Common myeloid progenitor, CD34-positive (primary cell): ENCODE measurements at places on chromosomes 2 and 18.

DNA sequence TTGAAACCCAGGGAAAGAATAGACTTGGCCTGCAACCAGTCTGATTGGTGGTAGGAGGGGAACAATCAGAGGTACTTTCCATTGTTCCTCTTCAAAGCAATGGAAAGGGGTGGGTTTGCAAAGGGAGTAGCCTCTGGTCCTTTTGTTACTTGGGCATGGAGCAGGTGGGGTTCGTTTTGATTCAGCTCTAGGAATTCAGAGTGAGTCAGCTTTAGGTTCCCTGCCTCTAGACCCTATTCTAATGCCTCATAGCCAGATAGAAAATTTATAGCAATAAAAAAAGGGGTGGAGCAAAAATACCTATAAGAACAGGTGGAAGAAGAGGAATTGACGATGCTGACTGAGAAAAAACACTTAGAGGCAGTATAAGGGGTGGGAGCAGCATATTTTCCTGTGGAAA lies 636.4 kb downstream of the PLCL1 start:
- no peak for DNase-seq

GRCh38 chr2:173496746-173497145 lies 142.1 kb downstream of the CDCA7 start:
- DNase-seq, result no peak

DNA sequence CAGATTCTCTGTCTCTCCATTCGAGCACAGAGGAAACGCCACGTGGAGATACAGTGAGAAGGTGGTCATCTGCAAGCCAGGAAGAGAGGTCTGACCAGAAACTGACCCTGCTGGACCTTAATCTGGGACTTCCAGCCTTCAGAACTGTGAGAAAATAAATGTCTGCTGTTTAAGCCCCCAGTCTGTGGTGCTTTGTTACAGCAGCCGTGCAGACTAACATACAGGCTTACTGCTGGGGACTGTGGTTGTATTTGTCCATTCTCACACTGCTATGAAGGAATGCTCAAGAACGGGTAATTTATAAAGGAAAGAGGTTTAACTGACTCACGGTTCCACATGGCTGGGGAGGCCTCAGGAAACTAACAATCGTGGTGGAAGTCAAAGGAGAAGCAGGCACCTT lies 432.7 kb downstream of the IRS1 start:
- DNase-seq, result no peak

DNA sequence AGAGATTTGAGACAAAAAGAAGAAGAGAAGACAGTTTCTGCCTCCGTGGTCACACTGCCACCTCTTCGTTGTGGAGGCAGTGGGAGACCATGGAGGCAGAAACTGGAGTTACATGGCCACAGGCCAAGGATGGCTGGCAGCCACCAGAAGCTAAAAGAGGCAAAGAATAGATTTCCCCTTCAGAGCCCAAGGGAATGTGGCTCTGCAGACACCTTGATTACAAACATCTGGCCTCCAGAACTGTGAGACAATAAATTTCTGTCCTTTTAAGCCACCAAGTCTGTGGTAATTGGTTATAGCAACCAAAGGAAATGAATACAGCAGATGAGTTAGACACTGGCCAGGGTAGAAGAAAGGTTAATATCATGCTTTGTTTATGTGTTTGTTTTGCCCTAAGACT lies 420.4 kb upstream of the LYPD1 start:
- no peak for DNase-seq

DNA sequence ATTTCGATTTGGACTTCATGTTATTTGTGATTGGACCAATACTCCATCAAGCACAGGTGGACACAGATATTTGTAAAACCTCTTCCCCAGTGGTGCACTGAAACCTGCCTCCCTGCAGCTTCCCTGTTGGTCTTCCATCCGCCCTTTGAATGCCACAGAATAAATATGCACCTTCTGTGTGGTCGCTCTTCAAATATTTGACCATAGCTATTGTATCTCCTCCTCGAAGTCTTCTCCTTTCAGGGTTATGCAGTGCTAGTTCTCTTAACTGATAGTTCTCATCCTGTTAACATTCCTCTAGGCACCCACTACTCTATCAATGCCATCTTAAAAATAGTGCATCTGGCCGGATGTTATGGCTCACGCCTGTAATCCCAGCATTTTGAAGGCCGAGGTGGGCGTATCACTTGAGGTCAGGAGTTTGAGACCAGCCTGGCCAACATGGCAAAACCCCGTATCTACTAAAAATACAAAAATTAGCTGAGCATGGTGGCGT lies 12.5 kb downstream of the SPATS2L start:
- DNase-seq, result no peak

GRCh38 chr2:162342321-162342720 lies 1.6 kb upstream of the GCA start:
- DNase-seq, result no peak

DNA sequence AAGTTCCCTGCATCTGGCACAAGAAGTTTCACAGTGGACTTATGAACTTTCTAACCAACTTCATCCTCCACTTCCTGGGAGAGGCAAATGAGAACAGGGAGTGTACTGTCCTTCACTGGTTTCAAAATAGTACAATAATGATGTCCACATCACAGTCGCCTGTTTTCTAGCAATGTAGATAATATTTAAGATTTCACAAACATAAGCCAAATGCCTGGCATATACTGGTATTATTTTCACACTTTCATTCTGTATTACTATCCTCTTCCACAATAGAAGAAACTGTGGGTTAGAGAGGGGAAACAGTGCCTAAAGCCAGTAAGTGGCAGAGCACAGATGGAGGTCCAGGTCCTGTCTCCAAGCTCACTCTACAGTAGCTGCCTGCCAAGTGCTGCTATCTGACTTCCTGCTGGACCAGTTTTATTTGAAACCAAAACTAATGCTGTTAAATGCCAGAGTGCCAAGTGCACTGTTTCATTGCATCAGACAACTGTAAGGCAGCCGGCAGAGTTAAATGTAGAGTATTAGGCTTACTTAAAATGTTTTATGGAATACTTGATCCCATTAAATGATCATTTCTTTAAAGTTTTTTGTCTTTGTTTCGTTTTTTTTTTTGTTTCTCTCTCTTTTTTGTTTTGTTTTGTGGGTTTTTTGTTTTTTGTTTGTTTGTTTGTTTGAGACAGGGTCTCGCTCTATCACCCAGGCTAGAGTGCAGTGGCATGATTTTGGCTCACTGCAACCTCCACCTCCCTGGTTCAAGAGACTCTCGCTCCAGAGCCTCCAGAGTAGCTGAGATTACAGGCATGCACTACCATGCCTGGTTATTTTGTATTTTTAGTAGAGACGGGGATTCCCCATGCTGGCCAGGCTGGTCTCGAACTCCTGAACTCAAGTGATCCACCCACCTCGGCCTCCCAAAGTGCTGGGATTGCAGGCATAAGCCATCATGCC lies 15.1 kb downstream of the COBLL1 start:
- peak; percentile 90 for DNase-seq

GRCh38 chr18:50138181-50139064 lies 56.5 kb downstream of the MYO5B start:
- DNase-seq, result no peak

GRCh38 chr2:199315299-199316179 lies 142.2 kb downstream of the SATB2 start:
- no peak for DNase-seq

GRCh38 chr2:238379096-238379810 lies 47.5 kb upstream of the ASB1 start:
- DNase-seq, result no peak

DNA sequence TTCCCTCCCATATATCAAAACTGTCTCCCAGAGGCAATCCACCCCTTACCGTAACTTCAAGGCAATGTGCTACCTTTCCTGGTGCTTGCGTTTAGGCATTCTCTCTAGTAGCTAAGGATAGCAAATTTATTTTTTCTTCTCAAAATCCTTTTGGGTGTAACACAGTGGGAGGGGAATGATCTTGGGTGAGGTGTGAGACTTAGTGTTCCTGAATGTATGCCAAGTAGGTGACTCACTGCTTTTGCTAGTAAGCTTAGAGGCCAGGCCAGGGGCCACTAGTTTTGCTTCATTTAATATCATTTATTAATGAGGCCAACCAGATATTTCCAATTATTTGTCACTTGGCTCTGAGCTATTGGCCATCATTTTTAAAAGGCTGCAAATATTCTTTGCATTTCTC lies 135.5 kb downstream of the NAPG start:
- peak; percentile 11 for DNase-seq

DNA sequence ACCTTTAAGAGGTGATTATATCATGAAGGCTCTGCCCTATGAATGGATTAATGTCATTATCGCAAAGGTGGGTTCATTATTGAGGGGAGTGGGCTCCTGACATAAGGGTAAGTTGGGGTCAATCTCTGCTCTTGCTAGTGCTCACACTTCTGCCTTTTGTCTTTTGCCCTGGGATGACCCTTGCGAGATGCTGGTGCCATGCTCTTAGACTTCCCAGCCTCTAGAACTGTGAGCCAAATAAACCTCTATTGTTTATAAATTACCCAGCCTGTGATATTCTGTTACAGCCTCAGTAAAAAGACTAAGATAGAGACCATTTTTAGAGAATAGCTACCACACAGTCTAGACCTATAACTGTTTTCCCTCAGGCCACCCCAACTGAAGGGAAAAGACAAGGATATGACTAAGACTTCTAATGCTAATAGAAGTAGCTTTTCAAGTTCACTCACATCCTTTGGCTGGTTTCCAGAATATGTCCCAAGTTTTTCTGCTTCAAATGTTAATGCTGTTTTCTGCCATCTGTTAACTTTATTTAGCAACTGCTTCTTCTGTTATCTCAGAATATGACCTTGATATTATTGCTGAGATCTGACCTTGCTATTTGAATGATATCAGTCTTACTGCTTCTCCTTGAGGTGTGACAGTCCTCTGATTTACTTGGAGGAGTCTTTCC lies 65.1 kb upstream of the STAM2 start:
- no peak for DNase-seq

GRCh38 chr2:215530191-215530968 lies 94.5 kb upstream of the FN1 start:
- DNase-seq, result no peak

DNA sequence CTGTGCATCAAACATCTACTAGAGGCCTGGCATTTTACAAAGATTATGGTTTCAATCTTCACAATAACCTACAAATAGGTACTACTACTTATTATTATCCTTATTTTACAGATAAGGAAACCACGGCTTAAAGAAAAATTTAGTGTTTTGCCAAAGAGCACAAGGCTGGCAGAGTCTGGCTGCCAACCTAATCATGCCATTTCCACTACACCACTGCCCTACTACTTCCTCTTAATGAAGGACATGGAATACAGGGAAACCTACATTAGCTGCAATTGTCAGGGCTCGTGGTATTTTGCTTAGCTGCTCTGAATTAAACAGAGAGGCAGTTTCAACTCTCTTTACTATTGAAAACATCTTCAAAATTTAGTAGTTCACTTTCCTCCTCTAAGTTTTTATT lies 5.9 kb downstream of the MBOAT2 start:
- no peak for DNase-seq

DNA sequence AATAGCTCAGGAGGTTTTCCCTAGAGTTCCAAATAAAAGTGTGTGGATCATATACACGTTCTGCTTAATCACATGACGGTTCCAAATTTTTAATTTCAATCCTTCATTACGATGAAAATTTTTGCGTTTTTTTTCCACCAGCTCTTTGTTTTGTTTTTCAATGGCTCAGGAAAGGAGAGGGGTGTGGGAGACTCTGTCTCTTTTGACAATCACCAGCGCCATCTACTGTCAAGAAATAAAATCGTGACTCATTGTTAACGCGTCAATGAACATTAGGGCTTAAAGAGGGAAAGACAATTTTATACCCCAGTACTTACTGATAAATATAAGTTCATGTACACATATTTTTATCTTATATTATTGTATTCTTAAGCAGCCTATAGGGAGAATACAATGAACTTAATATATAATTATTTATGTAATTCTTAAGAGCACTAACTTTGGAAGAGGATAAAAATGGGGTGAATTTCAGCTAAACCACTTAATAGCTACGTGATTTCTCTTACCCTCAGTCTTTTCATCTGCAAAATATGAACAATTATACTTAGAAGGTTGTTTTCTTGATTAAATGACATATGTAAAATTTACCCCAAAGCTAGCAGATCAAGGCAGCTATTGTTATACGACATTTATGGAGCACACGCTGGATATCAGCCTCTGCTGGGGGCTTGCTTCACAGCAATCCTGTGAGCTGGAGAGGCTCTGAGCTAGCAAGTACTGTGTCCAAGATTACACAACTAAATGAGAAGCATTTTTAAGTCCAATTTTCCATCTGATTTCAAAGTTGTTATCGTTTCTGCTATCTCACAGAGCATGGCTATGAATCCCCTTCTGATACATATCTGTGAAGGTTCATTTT lies 47.4 kb upstream of the RMDN2 start:
- DNase-seq, result peak; percentile 78

GRCh38 chr2:10246831-10247230 lies 55.9 kb upstream of the HPCAL1 start:
- no peak for DNase-seq

- DNase-seq, result no peak
Observed at GRCh38 chr2:193336781-193337180, 1142.0 kb upstream of the TMEFF2 start.

DNA sequence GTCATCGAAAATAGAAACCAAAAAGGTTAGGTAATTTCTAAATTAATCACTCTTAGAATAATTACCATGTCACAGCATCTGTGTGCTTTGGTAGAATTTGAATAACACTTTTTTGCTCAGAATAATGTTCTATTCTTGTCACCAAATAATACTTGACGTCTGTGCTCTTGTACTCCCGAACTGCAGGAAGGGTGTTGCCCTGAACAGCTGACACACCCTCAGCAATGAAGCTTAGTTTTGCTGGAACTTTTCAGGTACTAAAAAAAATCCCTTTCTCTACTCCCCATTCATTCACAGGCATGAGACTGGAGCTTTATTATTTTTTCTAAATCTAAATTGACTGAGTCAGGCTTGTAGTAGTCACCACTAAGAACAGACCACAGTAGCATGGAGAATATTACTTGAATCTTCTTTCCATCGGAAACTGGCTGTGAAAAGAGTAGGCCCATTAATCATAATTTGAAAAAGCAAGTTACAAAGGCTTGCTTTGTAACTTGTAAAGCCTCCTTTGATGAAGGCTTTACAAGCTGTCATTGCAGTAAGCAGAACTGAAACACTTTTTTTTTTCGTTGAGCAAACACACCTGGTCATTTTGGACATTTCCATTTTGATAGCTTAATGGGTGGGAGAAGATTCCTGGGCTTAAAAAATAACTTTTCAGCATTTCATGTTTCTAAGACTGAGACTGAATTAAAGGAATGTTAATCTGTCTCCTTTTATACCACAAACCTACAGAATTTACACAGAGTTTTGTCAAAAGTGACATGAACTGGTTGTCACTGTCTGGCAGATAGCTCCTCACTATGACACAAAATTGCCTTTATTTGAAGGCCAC lies 70.3 kb upstream of the PELI1 start:
- DNase-seq, result peak; percentile 36

GRCh38 chr2:117137371-117137770 lies 677.1 kb upstream of the DDX18 start:
- no peak for DNase-seq

DNA sequence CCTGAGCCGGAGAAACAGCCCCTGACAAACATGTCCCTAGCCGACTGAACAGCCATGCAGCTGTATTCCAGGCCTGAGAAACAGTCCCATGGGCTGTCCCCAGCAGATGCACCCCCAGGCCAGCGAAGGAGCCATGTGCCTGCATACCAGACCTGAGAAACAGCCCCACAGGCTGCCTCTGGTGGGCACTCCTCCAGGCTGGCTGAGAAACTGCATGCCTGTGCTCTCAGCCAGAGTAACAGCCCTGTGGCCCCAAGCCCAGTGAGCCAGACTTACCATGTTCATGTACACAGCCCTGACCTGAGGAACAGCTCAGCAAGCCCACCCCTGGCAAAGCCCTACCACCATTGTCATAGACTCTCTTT lies 24.8 kb downstream of the BOLL start:
- no peak for DNase-seq
